Stimulated activated CD8-positive, alpha-beta memory T cell treated with anti-CD3 and anti-CD28 coated beads, Interleukin-4, amount 100 ng/mL, for 1 hour (primary cell): ENCODE measurements at places on chromosomes 3 and 15.

- DNase-seq = no peak
Observed at GRCh38 chr3:187684444-187684843, 14.2 kb upstream of the SST start.

GRCh38 chr3:65995030-65995429, 43.7 kb downstream of the MAGI1 start:
- DNase-seq = no peak

DNA sequence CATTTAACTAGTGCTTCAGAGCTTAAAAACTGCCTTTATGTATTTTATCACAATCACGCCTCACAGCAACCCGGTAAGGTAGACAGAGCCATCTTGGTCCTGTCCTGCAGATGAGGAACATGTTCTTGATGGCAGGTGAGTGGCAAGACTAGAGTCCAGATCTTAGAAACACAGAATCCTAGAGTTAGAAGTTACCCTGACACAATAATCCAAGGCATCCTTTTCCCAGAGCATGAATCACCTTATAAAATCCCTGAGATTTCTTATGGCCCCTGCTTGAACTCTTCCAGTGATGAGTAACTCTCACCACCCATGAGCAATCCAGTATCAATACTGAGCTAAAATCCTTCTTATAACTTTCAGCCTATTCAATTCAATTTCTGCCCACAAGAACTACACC, 16.9 kb downstream of the POPDC2 start:
- no peak for DNase-seq

GRCh38 chr3:58661836-58662420, 4.6 kb downstream of the FAM3D start:
- DNase-seq = no peak

- DNase-seq = no peak
Observed at GRCh38 chr3:71466483-71466882, 117.0 kb downstream of the FOXP1 start.

DNA sequence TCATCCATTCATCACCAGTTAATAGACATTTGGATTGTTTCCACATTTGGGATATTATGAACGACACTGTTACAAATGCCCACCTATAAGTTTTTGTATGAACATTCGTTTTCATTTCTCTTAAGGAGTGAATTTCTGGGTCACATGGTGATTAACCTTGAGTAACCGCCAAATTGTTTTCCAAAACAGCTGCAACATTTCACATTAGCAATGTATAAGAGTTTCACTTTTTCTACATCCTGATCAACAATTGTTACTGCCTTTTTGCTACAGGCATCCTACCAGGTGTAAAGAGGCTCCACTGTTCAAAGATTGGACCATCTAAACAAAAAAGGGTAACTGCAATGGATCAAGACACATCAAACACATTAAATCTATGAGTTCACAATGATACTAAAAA, 52.0 kb downstream of the CPEB1 start:
- DNase-seq = no peak

DNA sequence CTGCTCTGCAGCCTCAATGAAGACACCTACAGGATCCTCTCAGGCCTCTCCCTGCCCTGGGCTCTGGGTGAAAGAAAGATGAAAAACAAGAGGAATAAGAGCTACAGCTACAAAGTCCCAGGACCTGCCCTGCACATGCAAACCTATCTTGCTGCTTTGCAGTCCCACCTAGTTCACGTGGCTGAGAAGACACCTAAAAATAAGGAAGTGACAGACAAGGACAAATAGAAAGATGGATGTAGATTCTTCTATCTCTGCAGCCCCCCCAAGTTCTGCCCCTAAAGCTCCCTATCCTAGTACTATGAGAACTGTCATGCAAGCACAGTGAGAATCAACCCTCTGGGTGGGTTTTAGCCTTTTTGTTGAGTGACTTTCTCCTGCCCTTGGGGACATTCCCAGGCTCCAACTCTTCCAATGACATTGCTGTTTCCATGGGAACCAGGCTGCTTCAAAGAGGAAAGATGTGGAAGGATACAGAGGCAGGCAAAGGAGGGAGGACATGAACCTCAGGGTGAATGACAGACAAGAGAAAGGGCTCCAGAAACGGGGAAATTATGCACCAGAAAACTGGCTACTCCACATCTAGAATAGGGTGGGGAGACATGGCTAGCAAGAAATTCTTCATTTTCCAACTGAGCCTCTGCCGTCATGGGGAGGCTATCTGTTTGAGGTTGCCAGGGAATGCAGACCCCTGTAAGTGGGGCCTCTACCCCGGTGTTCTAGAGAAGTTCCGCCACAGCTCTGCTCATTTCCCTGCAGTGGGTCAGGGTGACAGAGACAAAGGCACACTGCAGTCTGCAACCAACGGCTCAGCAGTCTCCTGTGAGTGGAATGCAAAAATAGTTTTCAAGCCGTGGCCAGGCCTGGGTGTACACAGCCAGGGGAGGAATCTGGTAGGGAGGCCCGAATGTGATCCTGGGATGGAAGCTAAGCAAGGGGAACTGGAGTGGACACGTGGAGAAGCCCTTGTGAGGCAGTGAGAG, 5.2 kb downstream of the CSPG5 start:
- DNase-seq = no peak

DNA sequence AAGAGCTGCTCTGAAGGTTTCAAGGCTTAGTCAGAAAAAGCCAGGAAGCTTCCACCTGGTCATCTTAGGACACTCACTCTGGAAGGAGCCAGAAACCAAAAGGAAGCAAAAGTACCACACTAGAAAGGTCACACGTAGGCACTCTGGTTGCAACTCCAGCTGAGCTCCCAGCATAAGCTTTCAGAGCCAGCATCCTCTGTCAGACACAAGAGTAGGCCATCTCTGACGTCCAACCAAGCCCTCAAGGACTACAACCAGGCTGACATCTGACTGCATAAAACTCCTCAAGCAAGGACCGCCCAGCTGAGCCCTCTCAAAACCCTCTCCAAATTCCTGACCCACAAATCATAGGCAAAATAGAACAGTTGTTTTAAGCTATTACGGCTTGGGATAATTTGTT, 12.8 kb downstream of the SH3BP5 start:
- no peak for DNase-seq

GRCh38 chr3:105042586-105042985, 324.1 kb upstream of the ALCAM start:
- no peak for DNase-seq

GRCh38 chr3:185062191-185062590, 90.7 kb downstream of the C3orf70 start:
- no peak for DNase-seq

DNA sequence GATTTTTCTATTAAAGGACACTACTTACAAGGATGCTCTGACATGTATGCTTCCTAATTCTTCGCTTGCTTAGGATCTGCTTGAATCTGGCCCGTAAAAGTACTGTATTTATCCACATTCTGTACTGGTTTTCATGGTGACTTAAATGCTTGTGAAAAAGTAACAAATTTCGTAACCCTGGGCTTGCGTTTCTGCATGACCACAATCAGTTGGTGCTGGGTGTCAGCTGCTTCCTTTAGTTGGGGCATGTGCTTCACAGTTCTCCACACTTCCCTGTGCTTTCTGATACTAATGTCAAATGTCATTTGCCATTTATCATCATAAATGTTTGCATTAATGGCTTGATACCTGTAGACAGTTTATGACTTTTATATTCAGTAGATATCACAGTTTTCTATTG, 218.4 kb upstream of the MLF1 start:
- no peak for DNase-seq

DNA sequence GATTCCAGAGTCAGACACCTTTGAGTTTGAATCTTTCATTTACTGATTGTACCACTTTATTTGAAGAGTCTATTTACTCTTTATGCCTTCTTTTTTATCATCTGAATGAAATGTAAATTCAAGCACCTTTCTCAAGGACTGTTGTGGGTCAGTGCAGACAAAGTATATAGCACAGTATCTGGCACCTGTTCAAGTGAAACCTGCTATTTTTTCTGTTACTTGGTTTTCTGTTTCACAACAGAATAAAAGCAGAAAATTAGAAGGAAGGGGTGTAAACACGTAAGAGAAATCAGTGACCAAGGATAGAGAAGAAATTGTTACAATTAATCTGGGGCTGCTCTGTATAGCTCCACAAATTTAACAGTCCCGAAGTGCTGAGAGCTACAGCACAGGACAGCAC, 357.4 kb downstream of the RSL24D1 start:
- no peak for DNase-seq

DNA sequence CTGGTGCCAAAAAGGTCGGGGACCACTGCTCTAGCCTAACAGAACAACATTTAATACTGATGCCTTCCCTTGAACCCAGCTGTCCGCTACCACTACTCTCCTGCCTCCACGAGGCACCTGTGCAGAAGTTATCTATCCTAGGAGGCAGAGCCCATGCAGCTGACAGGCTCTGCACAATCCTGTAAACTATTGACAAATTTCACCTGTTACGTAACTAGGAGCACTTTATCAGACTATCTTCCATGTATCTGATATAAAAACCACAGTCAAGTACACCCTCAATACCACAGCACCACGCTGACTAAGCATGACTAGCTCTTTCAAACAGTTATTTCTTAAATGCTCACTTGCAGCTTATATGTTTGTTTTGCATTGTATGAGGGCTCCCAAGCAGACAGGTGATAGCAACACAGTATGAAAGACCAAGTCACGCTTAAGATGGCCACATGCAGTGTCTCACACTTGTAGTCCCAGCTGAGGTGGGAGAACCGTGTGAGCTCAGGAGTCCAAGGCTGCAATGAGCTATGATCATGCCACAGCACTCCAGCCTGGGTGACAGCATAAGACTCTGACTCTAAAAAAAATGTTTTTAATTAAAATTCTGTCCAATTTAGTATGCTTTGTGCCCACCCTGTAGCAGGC, 4.5 kb upstream of the IL17RC start:
- DNase-seq = no peak
